ENCODE measurements at places on chromosomes 13 and 19. TPM values are rescaled to one million over a fixed set of nuclear protein-coding genes. Genes with fewer than 3 reads are reported as not detected.
A peak's percentile ranks its signal among the peaks of the same experiment; 100 is the strongest.

HNRNPM gene
- 116 TPM for total RNA-seq

CYP4F12 gene
- total RNA-seq, result not detected

KIR3DL1 gene
- total RNA-seq, result not detected

EPSTI1 gene
- total RNA-seq, result 3.8 TPM

METTL21C gene
- not detected for total RNA-seq

- peaks cover 6% of the 10 kb centered on the region for H3K36me3 ChIP-seq
- H3K4me3 ChIP-seq, result no peak overlapping the region
- no peak overlapping the region for H3K27ac ChIP-seq
These were observed 135.6 kb downstream of the RNF17 start for GRCh38 chr13:24899601-24900000.

- H3K27me3 ChIP-seq, result peaks cover 6% of the 10 kb centered on the region
- H3K4me1 ChIP-seq, result peaks cover under 1% of the 10 kb centered on the region
- H3K27ac ChIP-seq, result no peak overlapping the region
These were observed 99.0 kb downstream of the TM9SF2 start for GRCh38 chr13:99600318-99600717.

DNA sequence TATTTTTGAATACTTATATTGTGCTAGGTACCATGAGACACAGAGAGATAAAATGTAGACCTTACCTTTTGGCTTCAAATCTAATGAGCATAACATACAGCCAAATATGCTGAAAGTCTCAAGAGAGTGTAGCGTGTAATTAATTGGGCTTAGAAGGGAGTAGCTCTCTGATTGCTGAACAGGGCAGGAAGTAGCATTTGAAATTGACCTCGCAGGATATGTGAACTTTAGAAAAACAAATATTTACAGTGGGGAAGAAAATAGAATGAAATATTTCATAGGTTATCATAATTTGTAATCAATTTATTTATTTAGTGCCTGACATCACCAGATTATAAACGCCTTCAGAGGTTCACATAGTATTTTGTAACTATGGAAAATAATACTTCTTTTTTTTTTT is 327.1 kb downstream of the RFC3 start:
- no peak for DNase-seq
- no peak overlapping the region for H3K4me3 ChIP-seq
- no peaks in the 10 kb centered on the region for H3K4me1 ChIP-seq
- H3K36me3 ChIP-seq, result no peaks in the 10 kb centered on the region
- H3K27me3 ChIP-seq, result no peaks in the 10 kb centered on the region
- H3K27ac ChIP-seq, result no peak overlapping the region

DNA sequence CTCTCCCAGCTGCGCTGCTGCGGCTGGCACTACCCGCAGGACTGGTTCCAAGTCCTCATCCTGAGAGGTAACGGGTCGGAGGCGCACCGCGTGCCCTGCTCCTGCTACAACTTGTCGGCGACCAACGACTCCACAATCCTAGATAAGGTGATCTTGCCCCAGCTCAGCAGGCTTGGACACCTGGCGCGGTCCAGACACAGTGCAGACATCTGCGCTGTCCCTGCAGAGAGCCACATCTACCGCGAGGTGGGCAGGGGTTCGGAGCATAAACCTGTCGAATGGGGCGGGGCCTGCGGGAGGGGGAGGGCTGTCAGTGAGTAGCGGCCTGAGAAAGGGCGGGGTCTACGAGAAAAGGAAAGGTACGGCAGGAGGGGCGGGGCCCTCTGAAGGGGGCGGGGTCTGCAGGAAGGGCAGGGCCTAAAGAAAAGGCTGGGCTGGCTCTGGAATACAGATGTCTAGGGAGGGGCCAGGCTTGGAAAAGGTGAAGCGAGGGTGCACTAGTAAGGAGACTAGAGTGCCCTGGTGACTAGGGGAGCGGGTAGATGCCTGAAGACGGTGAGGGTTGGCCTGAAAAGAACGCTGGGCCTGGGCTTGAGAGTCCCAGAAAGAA is 3.6 kb downstream of the CD37 start:
- no peaks in the 10 kb centered on the region for H3K27me3 ChIP-seq
- H3K4me3 ChIP-seq, result no peak overlapping the region
- H3K4me1 ChIP-seq, result no peaks in the 10 kb centered on the region
- H3K36me3 ChIP-seq, result peaks cover 24% of the 10 kb centered on the region

GRCh38 chr19:459724-460511 is 915 bp downstream of the SHC2 start:
- H3K27me3 ChIP-seq, result no peaks in the 10 kb centered on the region
- peaks cover 7% of the 10 kb centered on the region for H3K4me1 ChIP-seq
- peak overlapping the region; percentile 90 for H3K27ac ChIP-seq
- H3K36me3 ChIP-seq, result peaks cover 3% of the 10 kb centered on the region

GRCh38 chr19:35977446-35978222 is 17.4 kb upstream of the SDHAF1 start:
- H3K4me3 ChIP-seq, result no peak overlapping the region
- peaks cover 25% of the 10 kb centered on the region for H3K27me3 ChIP-seq
- no peak overlapping the region for H3K27ac ChIP-seq

DNA sequence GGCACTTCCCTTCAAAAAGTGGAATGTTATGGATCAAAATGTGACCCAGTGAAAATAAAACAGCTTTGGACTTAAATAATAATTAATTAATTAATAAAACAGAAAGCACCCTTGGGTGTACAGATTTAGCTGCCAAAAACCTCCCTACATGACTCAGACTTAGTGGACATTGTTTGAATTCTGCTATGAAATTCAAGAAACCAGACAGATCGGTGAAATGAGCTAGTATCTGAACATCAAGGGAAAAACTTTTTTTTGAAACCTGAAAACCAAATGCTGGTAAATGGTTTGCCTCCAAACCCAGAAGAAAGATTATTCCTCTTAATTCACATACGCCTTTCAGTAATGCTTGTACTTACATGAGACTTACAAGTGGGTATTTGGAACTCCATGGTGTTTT is 33.5 kb downstream of the SOX21 start:
- H3K36me3 ChIP-seq, result no peaks in the 10 kb centered on the region
- H3K27ac ChIP-seq, result no peak overlapping the region
- no peak overlapping the region for H3K4me3 ChIP-seq

DNA sequence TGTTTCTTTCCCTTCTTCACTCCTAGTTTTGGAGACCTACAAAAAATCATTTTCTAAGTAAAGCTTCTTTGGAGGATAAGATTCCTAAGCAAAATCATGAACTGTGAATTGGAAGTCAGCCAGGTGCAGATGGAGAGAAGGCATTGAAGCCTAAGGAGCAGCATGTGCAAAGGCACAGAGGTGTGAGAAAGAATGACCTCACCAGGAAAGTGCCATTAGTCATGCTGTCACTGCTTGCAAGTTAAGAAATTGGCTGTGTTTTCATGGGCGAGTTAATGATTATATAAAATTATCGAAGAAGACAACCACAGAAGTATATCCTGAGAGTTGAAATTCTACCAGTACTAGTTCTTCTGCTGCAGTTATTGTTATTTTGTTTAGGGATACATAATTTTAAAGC is 80.3 kb upstream of the KLHL1 start:
- no peaks in the 10 kb centered on the region for H3K4me1 ChIP-seq
- no peak for DNase-seq
- no peaks in the 10 kb centered on the region for H3K27me3 ChIP-seq
- no peaks in the 10 kb centered on the region for H3K36me3 ChIP-seq
- no peak overlapping the region for H3K27ac ChIP-seq
- no peak overlapping the region for H3K4me3 ChIP-seq

DNA sequence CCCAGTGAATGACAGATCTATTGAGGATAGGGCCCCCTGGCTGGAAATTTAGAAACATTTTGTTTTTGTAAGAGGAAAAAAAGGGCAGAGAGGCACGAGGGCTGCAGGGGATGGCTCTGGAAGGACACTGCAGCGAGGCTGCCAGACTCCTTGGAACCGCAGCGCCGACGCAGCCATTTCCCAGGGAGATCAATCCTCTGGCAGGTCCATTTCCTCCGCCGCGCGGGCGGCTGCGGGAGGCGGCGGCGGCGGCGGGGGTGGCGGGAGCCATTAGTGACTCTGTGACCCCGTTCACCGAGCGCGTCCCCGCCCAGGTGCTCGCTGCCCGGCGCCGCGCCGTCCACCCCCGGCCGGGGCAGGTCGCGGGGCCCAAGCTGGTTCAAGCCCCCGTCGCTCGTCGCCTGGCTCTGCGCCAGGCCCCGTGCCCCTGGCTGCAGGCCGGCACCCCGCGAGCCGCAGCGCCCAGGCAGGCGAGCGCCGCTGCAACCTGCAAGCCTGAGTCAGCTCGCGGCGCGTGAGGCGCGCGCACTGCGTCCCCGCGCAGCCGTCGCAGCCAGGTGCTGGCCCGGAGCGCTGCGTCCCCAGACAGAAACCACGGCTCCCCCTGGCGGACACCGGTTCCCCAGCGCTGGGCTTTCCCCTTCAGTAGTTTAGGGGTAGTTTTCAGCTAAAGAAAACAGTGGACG is 192.6 kb downstream of the KATNAL1 start:
- no peaks in the 10 kb centered on the region for H3K36me3 ChIP-seq
- DNase-seq, result peak; percentile 92
- H3K4me3 ChIP-seq, result peak overlapping the region; percentile 75
- no peaks in the 10 kb centered on the region for H3K27me3 ChIP-seq
- peaks cover 40% of the 10 kb centered on the region for H3K4me1 ChIP-seq

GRCh38 chr13:46982856-46983582 is 86.2 kb upstream of the HTR2A start:
- no peaks in the 10 kb centered on the region for H3K36me3 ChIP-seq
- no peak overlapping the region for H3K4me3 ChIP-seq
- peaks cover 2% of the 10 kb centered on the region for H3K27me3 ChIP-seq
- no peak overlapping the region for H3K27ac ChIP-seq
- no peaks in the 10 kb centered on the region for H3K4me1 ChIP-seq

DNA sequence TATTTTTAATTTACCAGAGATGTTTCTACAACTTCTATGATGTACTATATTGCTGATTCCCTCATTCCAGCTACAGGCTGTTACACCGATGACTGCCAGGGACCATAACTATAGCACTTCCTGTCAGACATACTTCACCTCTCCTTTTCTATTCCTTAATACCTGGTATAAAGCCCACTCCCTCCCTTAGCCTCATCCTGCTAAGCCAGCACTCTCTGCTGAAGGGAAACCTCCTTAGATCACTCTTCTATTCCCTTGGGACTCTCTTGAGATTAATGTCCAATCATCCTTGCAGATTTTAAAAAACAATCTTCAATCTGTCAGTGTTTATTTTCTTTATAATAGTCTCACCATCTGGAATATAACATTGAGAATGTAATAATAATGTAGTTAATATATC is 127.9 kb downstream of the DIAPH3 start:
- no peaks in the 10 kb centered on the region for H3K27me3 ChIP-seq
- H3K4me1 ChIP-seq, result no peaks in the 10 kb centered on the region
- no peak overlapping the region for H3K4me3 ChIP-seq
- peaks cover 5% of the 10 kb centered on the region for H3K36me3 ChIP-seq
- no peak for DNase-seq

DNA sequence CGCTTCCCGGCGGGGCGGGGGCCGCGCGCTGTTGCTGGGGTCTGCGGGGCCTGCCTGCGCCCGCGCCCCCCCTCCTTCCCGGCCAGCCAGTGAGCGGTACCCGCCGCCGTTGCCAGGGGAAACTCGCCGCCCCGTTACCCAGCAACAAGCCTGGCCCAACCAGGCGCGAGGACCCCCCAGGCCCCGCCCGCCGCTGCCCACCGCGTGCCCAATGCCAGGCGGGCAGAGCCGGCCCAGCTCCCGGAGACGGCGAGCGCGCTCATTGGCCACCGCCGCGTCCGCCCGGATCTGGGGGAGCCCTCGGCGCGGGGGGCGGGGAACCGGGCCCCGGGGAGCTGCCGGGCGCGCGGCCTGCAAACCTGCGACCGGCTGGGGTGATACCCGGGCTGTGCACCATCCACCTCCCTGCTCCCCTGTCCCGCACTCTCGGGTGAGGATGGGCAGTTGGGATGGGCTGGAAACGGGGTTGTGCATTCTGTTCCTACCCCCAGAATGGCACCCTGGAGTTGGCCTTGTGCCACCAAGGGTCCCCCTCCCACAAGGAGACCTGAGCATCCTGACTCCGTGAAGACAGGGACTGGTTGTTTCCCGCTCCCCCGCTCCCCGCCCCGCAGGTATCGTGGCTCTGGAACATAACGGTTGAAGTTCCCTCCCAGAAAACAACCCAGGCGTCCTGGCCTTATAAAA is 8.8 kb upstream of the BBC3 start:
- H3K36me3 ChIP-seq, result no peaks in the 10 kb centered on the region
- H3K4me1 ChIP-seq, result peaks cover 29% of the 10 kb centered on the region
- H3K27me3 ChIP-seq, result no peaks in the 10 kb centered on the region
